ENCODE measurements at places on chromosomes 12 and 14. TPM values are rescaled to one million over a fixed set of nuclear protein-coding genes. Genes with fewer than 3 reads are reported as not detected.

The PRPH gene
- total RNA-seq = not detected

The CCDC177 gene
- not detected for total RNA-seq

The ST8SIA1 gene
- total RNA-seq = 1.5 TPM

The SDSL gene
- 3.9 TPM for total RNA-seq

The AKAP3 gene
- 1.3 TPM for total RNA-seq

The KRT81 gene
- not detected for total RNA-seq

The PPFIA2 gene
- total RNA-seq = not detected

The SOAT2 gene
- total RNA-seq = 0.79 TPM

The LGR5 gene
- not detected for total RNA-seq

The MYH6 gene
- total RNA-seq = 0.14 TPM

The HHIPL1 gene
- total RNA-seq = 0.07 TPM

The COCH gene
- total RNA-seq = 0.94 TPM

The ERP27 gene
- total RNA-seq = 1.7 TPM

The SERPINA10 gene
- not detected for total RNA-seq

The EGLN3 gene
- 3.8 TPM for total RNA-seq

The OR4K17 gene
- total RNA-seq = not detected

The SERPINA9 gene
- total RNA-seq = not detected

The CISTR gene
- not detected for total RNA-seq

The NEUROD4 gene
- total RNA-seq = not detected

The KLRD1 gene
- 0.28 TPM for total RNA-seq

The APOF gene
- not detected for total RNA-seq

The PSMC1 gene
- 127 TPM for total RNA-seq

The NPFF gene
- not detected for total RNA-seq

The EIF2B2 gene
- total RNA-seq = 69.8 TPM

The OTX2 gene
- not detected for total RNA-seq

The MUCL1 gene
- not detected for total RNA-seq

The IAPP gene
- total RNA-seq = not detected

Data from activated CD4-positive, alpha-beta T cell treated with anti-CD3 and anti-CD28 coated beads for 36 hours (primary cell).